ENCODE measurements at places on chromosomes 2 and 18. TPM values are rescaled to one million over a fixed set of nuclear protein-coding genes. Genes with fewer than 3 reads are reported as not detected.
A peak's percentile ranks its signal among the peaks of the same experiment; 100 is the strongest.

DNA sequence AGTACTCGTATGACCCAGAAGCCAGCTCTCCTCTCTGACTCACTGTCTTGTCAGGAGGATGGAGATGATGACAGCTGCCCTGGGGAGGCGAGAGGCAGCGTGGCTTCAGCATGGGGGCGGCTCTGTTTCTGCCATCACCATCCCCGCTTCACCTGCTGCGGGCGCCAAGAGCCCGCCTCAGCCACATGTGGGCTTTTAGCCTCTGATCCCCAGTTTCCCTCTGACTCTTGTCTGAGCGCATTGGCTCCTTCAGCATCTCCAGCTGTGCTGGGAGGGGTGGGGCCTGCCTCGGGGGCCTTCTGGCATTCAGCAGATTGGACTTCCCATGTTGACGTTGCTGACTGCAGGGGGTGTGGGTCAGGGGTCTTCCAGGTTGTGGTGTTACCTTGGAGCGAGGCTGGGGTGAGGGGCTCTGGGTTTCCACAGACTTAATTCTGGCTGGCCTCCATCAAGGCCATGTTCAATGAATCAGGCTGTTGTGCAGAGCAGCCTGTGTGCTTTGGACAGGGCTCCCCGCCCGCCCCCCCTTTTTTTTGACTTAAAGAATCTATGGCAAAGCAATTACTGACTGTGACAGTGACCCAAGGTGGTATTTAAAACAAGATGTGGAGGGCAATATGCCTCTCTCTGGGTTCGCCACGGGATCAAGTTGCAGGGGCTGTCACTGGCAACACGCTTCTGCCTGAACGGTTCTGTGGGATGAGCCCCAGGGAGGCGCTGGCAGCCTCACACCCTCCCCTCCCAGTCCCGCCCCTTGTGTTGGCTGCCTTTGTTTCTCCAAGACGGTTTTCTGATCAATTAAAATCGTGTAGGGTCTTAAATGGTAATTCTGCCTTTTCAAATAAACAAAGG lies 228.3 kb downstream of the LDLRAD4 start:
- no peak for DNase-seq

Gene HOXD10
- 4.4 TPM for total RNA-seq

DNA sequence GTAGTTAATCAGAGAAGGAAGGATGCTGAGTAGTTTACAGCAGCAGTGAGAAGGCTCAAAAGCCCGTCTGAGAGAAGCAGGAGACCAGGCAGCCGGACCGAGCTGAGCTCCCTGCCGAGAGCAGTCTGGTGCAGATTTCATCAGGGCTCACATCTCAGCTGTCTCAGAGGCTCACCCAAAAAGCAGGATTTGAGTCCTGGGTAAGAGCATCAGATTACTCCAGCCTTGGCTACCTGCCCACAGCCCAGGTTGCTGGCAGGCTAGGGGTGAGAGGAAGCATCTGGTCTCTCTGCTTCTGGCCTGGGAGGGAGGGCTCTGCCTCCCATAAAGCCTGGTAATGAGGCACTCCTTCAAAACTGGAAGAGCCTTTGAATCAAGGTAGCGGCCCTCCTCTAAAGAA lies 140.5 kb downstream of the ST6GAL2 start:
- DNase-seq: no peak

Gene MDH1B
- total RNA-seq: under 0.01 TPM

GRCh38 chr2:55108456-55109160 lies 58.4 kb upstream of the RTN4 start:
- no peak for DNase-seq

Gene CABYR
- 0.60 TPM for total RNA-seq

- no peak for DNase-seq
Observed at GRCh38 chr2:190169221-190170072, 106.9 kb upstream of the MSTN start.

Gene GIGYF2
- total RNA-seq: 29.9 TPM

- no peak for DNase-seq
Observed at GRCh38 chr2:225274751-225275150, 124.8 kb upstream of the NYAP2 start.

- no peak for DNase-seq
Observed at GRCh38 chr2:219744600-219744999, 117.2 kb downstream of the SLC4A3 start.

Gene ANKRD30BL
- total RNA-seq: not detected

GRCh38 chr2:235554385-235554784 lies 60.5 kb downstream of the AGAP1 start:
- no peak for DNase-seq

Gene MC5R
- not detected for total RNA-seq

DNA sequence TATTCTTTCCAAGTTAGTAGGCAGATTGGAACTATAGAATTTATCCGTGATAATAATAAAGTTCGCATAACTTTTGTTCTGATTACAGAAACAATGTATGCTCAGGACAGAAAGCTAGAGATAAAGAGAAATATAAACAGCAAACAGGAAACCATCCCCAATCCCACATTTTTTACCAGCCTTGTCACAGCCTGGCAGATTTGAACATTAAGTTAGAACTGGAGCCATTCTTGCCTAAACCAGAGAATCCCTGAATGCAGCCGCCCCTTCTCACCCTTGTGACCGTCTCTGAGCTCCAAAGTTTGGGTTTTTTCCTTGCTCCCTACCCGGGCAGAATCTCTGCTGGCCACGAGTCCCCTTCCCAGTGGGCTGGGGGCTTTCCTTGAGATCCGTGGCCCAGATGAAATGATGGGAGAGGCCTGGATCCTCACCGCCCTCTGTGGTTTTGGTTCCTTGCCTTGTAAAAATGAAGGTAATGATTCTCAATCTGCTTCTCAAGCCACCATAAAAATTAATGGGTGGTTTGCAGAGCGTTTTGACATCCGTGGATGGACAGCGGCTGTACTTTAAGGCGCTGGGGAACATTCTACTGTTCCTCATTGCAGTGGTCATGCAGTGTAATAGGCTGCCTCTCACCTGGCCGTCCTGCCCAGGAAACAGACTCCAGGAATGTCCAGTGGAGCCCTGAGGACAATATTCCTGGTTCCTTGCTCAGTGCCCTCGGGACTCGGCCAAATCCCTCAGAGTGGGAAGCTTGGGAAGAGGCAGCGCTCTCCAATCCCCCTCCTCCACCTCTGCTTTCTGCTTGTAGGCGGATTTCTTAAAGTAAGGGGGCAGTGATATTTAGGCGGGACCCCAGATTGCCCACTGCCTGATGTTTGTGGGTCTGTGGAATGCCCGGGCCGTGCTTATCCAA lies 1.6 kb downstream of the SH3BP4 start:
- DNase-seq: peak; percentile 33

- DNase-seq: no peak
Observed at GRCh38 chr2:95729597-95729955, 137.8 kb downstream of the TRIM43 start.

- no peak for DNase-seq
Observed at GRCh38 chr2:237904831-237905599, 45.6 kb downstream of the RAMP1 start.

Gene LNPK
- total RNA-seq: 5.2 TPM

DNA sequence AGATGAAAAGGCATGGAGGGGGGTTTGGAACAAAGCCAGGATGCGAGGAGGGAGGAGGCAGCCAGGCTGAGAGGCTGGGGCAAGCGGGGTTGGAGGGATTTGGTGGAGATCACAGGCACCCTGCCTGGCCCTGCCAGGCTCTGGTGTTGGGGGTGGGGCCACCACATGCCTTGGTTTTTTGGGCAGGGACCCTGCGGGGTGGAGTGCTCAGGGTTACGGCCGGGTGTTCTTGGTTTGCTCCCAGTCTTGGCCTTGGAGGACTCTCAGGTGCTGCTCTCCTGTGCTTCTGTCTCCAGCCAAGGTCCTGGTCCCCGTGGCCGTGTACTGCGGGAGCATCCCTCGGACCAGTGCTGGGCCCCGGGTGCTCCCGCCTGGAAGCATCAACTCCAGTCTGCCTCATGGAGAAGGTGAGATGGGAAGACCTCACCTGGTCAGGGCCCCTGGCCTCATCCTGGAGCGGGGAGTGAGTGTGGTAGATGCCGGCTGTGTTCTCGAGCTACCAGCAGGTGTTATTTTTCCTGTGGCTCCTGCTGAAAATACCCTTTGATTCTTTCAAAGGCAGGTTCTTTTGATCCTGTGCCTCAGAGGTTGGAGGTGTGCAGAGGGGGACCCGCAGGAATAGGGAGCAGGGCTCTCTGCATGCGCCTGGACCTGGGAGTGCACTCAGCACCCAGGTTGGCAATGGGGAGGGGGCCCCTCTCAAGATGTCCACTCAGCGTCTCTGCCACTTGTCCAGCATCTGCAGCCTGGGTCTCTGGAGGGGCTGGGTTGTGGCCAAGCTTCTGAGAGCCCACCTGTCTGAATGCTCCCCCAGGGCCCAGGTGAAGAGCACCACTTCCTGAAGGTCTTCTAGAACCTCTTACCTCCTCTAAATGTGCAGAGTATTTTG lies 17.0 kb downstream of the TOGARAM2 start:
- no peak for DNase-seq

DNA sequence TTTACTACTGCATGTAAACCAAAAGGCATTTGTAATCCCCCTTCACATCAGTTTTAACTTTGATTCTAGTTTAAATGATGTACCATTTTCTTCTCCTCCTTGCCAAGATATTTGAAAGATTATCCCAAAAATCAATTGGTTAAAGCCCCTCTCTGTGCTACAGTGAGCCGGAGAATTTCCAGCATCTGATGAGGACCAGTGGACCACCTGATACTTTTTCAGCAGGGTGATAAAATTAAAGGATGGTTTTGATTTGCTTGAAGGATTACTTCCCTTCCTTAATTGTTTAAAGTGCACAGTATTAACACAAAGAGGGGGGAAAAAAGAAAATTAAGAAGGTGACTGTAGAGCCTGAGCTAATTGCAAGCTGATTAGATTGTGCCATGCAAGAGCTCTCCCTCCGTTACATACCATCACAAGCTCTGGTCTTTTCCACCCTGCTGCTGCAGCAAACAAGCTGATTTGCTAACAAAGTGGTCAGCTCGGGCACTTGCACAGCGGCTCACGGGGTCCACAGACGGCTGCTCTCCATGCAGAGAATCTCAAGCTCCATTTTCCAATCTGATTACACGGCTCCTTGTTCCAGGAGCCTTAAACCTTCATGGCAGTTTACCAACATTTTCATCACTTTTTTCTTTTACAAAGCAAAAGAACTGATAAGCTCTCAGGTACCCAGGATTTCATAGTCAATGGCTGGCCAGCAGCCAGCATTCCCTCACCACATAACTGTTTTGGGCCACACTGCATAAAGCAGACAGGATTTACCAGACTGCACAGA lies 22.1 kb downstream of the FIGN start:
- DNase-seq: no peak

GRCh38 chr2:23673830-23674679 lies 252.9 kb downstream of the ATAD2B start:
- DNase-seq: no peak

GRCh38 chr2:9473985-9474360 lies 378 bp upstream of the IAH1 start:
- no peak for DNase-seq

DNA sequence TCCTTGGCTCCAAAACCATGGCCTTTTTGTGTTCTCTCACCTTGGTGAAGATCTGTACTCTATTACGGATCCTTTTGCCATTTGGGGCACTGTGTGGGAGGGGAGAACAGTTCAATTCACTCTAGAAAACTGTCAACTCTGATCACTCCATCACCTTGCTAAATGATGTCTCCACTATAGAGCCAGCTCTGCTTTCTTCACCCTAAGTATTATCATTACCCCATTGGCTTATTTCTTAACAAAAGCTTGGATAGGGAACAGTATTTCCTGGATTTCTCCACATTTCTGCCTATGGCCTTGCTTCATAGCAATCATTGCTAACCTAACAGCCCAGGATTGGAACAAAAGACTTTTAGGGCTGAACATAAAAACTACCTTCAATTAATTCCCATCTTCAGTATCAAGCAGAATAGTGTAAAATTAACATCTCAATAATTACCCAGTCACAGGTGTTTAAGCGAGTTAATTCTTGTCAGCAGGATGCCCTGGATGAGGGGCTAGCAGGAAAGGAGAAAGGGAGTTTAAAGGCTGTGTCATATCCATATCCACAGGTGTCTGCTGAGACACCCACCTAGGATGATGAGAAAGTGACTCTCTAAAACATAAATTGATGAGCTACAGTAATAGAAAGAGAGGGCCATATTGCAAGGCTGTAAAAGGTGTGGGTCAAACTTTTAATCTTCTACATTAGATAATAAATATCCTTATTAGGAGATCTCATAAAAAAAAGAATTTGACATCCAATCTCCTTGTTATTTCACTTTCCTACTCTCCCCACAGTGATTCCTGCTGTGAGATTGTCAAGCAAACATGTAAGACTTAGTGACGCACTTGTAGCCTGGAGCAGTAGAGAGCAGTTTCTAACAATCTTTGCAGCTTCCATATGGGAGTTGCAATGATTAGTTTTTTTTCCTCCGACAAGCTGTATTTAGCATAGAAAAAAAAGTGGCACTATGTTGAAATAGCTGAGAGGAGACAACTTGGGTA lies 589.5 kb upstream of the NXPH2 start:
- DNase-seq: no peak

DNA sequence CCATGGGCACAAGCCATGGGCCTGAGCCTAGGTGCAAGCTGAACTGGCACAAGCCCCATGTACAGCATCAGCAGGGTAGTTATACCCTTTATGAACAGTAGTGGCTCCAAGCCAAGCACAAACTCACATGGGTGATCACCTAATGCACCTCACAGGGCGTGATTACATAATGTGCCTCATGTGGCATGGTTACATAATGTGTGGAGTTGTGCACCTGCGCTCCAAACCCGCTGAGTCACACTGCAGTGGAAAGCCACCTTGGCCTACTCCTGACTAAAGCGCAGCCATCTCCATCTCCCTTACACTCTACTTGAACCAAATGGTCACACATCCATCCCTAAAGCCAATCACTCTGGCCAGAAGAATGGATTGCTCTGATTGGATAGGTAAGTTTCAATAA lies 279.7 kb downstream of the MBD2 start:
- DNase-seq: peak; percentile 0

DNA sequence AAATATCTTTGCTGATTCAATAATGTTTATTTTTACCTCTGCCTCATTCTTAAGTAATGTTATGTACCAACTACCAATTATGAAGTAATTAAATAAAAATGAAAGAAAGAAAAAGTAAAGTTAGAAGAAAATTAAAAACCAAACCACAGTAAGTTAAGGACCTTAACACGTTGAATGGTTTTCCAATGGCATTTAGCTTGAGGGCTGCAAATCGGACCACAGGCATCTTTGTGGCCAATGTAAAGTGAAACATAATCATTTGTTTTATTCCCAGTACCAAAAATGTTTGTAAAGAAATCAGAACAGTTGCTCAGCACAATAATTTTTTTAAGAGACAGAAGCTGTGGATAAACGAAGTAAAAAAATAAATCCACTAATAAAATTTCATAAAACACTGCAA lies 1455.5 kb upstream of the ZEB2 start:
- DNase-seq: no peak

- no peak for DNase-seq
Observed at GRCh38 chr2:204065566-204065965, 129.0 kb downstream of the ICOS start.

GRCh38 chr2:127879899-127880298 lies 5.9 kb downstream of the AMMECR1L start:
- DNase-seq: no peak

Gene TMEM17
- 1.1 TPM for total RNA-seq

All from lung microvascular endothelial cell (primary cell).